ENCODE measurements at places on chromosomes 7 and 10.

DNA sequence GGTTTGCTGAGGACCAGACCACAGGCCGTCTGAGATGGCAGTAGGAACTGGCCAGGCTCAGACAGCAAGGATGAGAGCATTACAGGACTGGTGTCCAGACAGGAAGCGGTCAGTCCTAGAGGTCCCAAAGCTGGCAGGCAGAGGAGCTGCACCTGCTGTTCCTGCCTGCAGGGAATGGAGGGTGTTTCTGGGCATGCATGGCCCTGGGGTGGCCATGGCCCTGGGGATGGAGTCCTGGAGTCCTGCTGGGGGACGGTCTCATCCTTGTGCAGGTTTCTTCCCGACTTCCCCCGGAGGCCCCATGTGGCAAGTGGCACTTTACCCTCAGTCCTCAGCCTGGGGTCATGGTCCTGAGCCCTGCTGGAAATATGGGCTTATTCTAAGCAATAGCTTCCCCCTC lies 274.9 kb upstream of the ADARB2 start:
- DNase-seq, result no peak

DNA sequence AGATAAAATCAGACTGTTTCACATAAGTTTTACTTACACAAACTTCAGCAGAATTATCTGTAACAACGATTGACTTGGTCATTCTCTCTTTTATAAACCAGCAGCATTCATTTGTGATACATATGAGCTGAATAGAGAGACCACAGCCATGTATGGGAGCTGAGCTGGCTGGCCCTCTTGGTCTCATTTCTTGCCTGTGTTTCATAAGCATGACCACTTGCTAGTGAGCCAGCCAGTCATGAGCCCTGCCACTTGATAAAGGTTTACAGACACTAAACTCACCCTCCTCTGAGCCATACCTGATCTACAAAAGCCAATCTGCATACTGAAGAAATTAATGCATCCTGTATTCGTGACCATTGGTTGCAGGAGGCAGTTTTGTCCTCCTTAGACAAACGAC lies 82.1 kb downstream of the PKD1L1 start:
- DNase-seq, result no peak

DNA sequence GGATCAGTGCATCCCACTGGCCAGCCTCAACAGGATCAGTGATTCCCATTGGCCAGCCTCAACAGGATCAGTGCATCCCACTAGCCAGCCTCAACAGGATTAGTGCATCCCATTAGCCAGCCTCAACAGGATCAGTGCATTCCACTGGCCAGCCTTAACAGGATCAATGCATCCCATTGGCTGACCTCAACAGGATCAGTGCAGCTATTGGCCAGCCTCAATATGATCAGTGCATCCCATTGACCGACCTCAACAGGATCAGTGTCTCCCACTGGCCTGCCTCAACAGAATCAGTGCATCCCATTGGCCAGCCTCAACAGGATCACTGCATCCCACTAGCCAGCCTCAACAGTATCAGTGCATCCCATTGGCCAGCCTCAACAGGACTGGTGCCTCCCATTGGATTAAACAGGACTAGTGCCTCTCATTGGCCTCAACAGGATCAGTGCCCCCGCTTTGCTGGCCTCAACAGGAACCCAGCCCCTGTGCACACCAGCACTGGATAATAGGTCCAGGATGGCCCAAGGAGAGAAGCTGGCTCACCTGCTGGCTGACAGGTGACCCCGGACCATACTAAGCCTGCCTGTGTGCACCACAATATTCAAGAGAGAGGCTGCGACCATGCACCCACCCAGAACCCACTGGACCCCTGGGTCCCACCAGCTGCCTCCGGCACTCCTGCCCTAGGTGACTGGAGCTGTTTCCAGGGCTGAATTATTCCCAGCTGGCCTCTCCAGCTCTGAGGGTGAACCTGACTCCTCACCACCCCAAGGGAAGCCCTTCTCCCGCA lies 59.9 kb downstream of the PDGFA start:
- no peak for DNase-seq

DNA sequence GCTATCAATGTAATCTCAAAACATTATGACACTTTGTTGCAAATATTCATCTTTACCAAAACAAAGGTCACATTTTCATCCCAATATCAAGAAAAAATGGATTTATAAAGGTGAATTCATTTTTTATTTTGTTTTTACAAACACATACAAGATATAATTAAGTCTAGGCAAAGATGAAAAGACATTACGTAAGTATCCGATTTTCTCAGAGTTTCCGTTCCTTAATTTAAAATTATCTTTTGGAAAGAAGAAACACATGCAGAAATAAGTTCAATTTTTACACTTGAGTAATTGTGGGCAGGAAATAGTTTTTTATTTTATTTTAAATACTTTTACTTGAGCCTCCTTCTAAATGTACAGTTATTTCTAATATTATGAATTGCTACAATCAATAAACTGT lies 24.6 kb downstream of the RTKN2 start:
- no peak for DNase-seq

- no peak for DNase-seq
Observed at GRCh38 chr7:98852826-98853225, 17.0 kb downstream of the TMEM130 start.

DNA sequence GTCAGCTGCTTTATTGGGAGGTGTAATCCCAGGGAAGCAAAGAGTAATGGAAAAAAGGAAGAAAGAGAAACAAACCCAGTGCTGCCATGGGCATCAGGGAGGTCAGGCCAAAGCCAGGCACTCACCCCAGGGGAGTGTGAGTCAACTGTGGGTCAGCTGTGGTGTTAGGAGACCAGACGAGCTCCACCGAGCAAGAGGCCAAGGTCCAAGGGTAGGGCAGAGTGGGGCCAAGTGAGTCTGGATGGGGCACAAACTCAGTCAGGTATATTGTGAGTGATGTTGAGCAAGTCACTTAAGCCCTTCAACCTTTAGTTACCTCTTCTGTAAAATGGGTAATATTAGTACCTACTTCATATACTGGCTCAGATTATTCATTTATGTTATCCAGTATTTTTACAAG lies 30.4 kb upstream of the CDK13 start:
- DNase-seq, result no peak

DNA sequence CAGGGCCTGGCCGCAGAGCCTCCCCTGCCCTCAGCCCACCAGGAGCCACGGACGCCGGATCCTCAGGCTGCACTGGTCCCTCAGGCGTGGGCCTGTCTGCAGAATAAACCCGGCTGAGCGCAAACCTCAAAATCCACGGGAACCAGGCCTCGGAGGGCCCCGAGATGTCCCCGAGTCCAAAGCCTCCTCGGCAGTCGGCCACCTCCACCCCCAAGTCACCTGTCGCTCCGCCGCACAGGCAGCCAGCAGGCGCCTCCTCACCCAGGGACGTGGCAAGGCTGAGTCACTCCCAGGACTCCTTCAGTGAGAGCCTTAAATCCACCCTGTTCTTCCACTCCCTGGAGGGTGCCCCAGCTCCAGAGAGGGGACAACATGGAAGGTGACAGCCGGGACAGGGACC lies 33.2 kb downstream of the STK32C start:
- no peak for DNase-seq

DNA sequence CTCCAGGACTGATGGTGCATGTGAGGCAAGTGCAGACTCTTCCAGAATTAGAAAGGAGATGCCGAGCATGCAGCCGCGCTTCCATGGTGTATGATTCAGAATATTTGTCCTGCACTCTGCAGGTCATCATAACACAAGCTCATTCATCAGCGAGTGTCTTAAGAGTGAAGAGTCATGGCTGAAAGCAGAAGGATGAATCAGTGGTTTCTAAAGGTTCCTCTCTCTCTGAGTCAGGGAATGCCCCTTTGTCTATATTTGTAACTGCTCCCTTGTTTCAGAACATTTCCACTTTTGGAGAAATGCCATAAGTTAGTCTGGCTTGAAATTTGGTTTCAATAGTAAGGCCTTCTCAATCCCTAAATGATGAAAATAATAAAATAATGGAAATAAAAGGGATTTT lies 52.3 kb downstream of the HECW1 start:
- no peak for DNase-seq

- no peak for DNase-seq
Observed at GRCh38 chr10:122352817-122353525, 21.5 kb upstream of the PLEKHA1 start.

DNA sequence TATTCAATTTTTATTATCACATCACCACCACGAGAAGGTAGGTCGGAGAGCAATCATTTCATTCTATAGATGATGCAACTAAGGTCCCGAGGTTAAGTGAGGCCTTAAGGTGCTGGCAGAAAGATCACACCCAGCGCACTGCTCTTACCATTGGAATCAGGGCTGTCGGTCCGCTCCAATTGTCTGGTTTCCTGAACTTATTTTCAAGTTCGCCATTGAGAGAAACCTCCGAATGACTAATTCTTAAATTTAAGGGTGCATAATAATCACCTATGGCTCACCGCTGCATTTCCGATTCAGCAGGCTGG lies 625 bp upstream of the GSTO2 start:
- DNase-seq, result no peak

- DNase-seq, result no peak
Observed at GRCh38 chr7:28961972-28962371, 3.8 kb upstream of the TRIL start.

DNA sequence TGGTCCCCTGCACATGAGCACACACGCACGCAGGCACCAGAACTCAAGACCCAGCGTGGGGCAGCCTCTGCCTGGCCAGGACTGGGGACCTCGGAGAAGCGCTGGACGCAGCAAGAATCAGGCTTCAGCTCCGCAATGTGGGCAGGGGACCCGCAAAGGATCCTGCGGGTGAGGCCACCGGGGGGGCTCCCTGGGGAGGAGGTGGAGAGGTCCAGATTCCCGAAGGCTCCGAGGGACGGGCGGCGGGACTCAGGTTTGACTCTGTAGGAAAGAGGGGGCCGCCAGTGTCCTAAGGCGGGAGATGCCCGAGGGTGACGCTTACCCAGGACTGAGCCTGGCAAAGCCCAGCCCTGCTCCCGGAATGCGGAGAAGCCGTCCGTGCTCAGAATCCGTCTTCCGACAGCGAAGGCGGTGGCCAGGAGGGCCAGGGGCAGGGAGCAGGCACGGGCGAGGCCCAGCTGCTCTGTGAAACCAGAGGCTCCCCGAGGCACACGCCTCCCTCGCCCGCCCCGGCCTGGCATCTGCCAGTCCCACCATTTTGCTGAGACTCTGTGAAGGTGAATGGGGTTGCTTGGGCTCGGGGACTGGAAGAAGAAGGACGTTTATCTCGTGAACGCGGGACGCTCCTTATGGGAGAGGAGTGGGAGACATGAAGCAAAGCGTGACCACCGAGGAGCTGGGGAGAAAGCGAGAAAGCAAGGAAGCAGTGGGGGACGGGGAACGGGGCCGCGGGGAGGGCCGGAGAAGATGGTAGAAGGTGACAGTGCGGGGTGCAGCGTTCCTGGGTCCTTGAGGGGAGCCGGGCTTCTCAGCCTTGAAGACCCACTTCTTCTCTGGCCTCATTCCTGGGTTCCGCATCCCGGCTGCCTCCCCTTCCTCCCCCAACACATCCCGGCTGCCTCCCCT lies 489.2 kb downstream of the PTPRN2 start:
- no peak for DNase-seq

- DNase-seq, result no peak
Observed at GRCh38 chr7:156368053-156368843, 272.3 kb upstream of the RNF32 start.

GRCh38 chr10:5364374-5364773 lies 392 bp upstream of the UCN3 start:
- no peak for DNase-seq

DNA sequence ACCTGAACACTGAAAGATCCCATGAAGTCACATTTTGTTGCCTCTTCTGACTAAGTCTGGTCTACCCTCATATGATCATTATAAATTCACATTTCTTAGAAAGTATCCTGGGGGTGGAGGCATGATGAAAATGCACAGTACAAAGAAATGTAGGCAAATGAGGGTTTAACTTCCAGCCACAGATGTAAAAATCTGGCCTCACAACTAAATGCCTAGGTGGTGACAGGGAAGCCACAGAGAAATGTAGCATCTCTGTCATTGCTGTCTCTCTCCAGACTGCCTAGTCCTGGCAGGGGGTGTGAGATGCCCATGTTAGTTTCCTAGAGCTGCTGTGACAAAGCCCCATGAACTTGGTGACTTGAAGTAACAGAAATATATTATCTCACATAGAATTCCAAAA lies 395.9 kb downstream of the SORCS3 start:
- DNase-seq, result no peak

DNA sequence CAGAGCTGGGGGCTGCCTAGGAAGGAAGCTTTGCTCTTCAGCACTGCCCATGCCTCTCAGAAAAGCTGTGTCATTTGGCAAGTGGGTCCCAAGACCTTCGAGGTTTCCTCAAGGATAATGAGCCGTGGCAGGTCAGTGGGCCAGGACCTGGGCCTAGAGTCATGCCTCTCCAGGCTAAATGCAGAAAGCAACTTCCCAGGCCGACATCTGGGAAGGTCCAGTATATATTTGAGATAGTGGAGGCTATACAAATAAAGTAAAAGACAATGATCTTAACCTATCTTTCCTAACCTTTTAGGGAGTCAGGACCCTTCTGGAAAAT lies 2.4 kb upstream of the HOXA10 start:
- DNase-seq, result no peak

GRCh38 chr10:68462536-68462935 lies 9.2 kb downstream of the DNA2 start:
- DNase-seq, result no peak

DNA sequence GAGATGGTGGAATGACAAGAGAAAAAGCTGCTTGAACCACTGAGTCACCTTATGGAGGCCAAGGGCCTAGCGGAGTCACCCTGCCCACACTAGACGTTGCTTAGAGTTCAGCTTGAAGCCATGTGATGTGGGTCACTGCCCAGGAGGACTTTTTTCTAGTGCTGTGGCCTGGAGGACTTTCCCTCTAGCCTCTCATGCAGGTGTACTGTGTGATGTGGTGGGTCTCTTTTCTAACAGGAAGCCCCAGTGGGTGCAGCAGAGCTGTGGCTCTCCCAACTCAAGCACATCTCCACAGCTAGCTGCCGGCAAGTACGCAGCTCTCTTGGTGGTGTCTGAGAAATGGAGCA lies 13.6 kb downstream of the POR start:
- DNase-seq, result no peak

- no peak for DNase-seq
Observed at GRCh38 chr7:28276298-28276697, 95.7 kb upstream of the JAZF1 start.

All from AML-193 (cell line).